ENCODE measurements at places on chromosomes 1 and 21.

- DNase-seq = no peak
These were observed 277.4 kb downstream of the ZNF648 start for GRCh38 chr1:181784039-181784683.

DNA sequence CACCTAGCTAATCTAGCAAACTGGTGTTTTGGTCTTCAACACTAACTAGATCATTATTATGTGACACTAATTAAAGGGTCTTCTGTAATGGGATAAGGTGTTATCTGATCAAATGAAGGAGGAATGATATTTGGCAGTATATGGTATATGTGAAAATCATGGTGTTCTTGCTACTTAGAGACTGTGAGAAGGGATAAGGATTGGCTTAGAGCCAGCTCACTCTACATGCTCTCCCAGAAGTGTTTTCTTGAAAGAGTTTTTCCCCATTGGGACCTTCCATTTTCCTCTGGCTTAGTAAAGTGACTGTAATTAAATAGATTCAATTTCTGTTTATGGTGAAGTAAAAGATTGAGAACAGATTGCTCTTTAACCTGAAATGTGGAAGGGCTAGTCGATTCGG lies 71.2 kb upstream of the RGL1 start:
- DNase-seq = no peak

- DNase-seq = no peak
These were observed 6.4 kb upstream of the E2F2 start for GRCh38 chr1:23537296-23537973.

- DNase-seq = no peak
These were observed 638.7 kb upstream of the RGS18 start for GRCh38 chr1:191519519-191519918.

DNA sequence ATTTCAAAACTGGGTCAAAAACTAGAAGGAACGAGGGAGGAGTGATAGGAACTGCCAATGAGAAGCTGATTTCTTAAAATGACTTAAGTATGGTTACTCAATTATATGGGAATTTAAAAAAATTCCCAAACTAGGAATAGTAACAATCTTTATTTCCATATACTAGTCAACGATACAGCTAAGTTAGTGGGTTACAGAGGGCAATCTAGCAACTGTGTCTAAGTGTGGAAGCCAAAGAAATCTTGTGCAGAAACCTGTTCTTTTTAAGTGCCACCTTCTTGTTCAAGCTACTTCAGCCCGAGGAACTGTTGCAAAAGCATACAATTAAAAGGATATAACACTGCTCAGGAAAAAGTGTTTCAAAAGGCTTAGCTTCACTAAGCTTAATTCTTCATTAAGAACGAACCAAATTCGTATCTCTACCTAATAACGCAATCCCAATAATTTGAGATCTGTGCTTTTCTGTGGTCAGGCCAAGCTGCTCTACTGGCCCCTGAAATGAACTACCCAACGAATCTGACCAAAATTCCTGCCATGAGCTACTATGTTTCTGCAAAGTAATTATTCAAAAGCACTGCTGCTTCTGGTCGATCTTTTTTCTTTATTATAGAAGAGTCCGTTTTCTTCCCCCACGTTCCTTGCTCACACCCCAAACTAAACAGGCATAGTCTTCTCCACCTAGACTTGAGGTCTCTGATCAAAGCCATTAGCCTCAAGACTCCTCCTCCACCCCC lies 1.8 kb downstream of the USP24 start:
- DNase-seq = no peak

- DNase-seq = peak; percentile 45
These were observed 103.7 kb downstream of the NCAM2 start for GRCh38 chr21:21101911-21102310.

DNA sequence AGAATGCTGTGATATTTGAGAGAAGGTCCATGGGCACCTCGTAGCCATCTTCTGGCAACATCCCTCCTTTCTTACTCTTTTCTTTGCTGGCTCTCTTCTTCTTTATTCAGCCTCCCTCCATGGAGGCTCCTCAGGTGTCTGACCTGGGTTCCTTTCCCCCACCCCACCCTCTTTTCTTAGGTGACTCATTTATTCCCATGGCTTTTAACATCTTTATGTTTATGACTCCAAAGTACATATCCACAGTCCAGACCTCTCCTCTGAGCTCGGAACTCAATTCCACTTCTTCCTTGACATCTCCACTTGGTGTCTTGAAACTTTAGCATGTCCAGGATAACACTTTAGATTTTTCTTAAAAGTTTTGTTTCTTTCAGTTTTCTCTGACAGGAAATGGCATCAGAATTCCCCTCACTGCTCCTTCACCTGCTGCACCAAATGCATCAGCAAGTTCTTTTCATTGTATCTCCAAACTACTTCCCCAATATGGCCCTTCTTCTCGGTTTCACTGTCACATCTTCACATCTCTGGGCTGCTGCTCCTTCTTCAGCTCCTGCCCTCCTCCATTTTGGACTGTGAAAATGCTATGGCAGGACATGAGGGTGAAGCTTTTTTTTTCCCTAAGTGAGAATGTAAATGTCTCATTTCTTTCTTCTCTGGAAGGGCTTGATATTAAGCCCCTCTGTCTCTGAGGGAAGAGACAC lies 95.9 kb downstream of the GIPC2 start:
- no peak for DNase-seq

GRCh38 chr1:10001016-10001665 lies 4.1 kb downstream of the RBP7 start:
- no peak for DNase-seq

- DNase-seq = no peak
These were observed 42.1 kb upstream of the DNAJC6 start for GRCh38 chr1:65267271-65267670.

DNA sequence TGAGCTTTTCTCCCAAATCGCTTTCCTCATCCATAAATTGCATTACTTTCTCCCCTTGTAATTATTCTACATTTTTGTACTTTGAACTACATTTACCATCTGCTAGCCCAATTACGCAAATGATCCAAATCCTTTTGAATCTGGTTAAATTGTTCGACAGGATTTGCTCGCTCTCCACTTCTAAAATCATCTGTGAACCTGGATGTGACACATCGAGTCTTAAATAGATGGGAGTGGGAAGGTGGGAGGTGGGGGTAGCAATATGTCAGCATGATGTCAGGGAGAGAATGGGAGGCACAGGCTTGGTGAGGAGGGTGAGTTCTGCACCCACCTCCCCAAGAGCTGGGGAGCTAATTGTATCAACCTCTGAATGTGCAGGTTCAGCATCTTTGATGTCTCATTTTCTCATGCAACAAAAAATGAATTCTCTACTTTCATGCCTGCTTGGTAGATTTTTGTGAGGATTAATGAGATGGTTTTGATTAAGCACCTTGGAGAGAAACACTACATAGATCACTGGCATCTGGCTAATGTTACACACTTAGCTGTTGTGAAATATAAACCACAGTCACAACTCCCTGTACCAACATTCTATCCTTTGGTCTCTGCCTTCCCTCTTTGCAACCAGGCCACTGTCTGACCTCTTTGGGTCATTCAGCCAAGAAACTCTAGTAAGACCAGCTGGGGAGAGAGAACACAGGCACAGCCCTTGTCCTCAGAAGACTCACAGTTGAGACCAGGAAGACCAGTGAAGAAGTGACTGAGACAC lies 165.1 kb downstream of the DAB1 start:
- DNase-seq = no peak

GRCh38 chr1:16378443-16378842 lies 11.4 kb downstream of the SZRD1 start:
- no peak for DNase-seq

- DNase-seq = no peak
These were observed 29.1 kb upstream of the ATP2B4 start for GRCh38 chr1:203597331-203598090.

GRCh38 chr1:39690225-39690624 lies 1.0 kb downstream of the HPCAL4 start:
- DNase-seq = no peak

- no peak for DNase-seq
These were observed 658.6 kb downstream of the AMY1C start for GRCh38 chr1:104408268-104408667.

All from LHCN-M2 (cell line).